Mesothelial cell of epicardium (in vitro differentiated cells): ENCODE measurements at places on chromosomes 11 and 22.

DNA sequence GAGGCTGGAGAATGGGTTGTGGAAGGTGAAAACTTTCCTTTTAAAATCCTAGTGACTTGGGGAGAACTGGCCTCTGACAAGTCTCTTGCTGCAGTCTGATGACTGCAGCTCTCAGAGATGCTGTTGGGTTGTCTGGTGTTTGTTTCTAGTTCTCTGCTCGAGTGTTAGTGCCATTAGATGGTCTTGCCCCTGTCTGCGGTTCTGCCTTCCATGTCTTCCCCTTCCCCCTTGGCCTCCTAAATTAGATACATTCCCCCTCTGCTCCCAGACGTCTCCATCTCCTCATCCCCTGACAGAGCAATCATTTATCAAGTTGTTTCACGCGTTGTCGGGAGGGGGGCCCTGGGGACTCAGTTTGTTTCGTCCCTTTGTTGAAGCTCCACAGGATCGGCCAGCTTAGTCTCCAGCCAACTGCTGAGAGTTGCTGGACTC lies 67.7 kb downstream of the CECR2 start:
- no peak for DNase-seq

GRCh38 chr22:33326540-33327295 lies 268.5 kb upstream of the SYN3 start:
- no peak for DNase-seq

GRCh38 chr22:43850529-43850928 lies 11.8 kb downstream of the SULT4A1 start:
- no peak for DNase-seq

GRCh38 chr11:74316772-74317505 lies 5.5 kb upstream of the P4HA3 start:
- DNase-seq, result no peak

- no peak for DNase-seq
Measured at GRCh38 chr11:122979103-122979814, 2.4 kb downstream of the BSX start.

DNA sequence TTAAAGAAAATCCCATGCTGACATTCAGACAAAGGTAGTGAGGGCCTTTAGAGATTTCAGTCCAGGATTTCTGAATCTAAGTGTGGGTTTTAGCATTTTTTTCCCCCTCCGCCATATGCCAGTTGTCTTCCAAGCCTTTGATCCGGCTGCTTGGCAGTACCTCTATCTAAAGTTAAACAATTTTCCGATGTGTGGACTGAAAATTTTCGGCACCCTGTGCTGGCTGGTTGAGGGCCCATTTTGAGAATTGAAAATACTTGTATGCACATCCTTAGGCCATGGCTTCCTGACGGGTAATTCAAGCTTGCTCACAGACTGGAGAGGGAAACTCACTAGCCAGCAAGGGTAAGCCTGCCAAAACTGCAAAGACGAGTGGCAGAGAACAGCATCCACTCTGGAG lies 131.9 kb upstream of the NARS2 start:
- DNase-seq, result no peak

DNA sequence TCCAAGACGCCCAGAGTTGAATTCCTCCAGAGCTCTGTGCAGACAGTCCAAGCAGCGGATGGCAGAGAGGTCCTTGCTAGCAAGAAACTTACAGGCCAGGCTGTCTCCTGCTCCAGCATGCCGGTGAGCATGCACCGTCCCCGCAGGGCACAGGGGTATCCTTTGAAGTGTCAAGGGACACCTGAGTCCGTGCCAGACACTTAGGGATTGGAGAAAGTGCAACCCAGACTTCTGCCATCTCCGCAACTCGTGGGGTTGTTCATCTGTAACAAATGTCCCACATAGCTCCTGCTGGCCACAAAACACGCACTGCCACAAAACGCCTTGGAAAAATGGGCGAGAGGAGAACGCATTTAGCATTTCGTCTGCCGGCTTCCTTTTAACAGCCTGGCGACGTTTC lies 13.3 kb downstream of the TSPO start:
- no peak for DNase-seq

GRCh38 chr11:15418921-15419320 lies 304.2 kb downstream of the INSC start:
- DNase-seq, result no peak

GRCh38 chr11:86058360-86058759 lies 10.5 kb downstream of the PICALM start:
- no peak for DNase-seq

DNA sequence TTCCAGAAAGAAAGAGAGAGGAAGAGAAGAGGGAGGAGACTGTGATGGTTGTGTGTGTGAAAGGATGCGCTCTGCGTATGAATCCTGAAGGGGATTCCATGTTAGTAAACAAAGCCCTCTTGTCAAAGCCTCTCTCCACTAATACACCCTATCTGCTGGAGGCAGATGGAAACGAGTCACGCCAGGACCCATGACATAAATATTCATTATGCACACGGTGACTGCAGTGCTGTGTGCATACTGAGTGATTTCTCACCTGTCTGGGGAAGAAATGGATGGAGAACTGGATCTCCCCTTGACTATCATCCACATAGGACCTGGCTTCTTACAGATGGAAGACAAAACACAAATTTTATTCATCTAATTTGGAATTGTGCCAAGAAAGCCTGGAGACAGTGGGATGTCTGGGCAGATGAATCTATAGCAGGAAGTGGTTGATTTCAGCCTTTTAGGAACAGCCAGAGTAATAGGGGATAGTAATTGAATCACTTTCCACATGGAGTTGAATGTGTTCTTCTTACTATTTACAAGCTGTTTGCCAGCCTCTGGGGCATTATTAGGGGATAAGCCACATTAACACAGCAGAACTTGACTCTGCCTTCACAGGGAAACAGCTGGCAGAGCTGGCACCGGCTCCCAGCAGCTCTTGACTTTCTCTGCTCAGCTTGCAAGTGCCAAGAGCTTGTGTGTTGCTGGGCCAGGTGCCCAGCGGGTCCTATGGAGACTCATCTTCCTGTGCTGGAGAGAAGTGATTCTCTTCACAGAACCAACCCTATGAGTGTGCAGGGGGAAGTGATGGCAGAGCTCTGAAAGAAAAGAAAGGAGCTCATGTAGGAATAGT lies 9.0 kb downstream of the MTNR1B start:
- no peak for DNase-seq

- DNase-seq, result no peak
Measured at GRCh38 chr11:128532572-128533091, 54.7 kb downstream of the ETS1 start.

DNA sequence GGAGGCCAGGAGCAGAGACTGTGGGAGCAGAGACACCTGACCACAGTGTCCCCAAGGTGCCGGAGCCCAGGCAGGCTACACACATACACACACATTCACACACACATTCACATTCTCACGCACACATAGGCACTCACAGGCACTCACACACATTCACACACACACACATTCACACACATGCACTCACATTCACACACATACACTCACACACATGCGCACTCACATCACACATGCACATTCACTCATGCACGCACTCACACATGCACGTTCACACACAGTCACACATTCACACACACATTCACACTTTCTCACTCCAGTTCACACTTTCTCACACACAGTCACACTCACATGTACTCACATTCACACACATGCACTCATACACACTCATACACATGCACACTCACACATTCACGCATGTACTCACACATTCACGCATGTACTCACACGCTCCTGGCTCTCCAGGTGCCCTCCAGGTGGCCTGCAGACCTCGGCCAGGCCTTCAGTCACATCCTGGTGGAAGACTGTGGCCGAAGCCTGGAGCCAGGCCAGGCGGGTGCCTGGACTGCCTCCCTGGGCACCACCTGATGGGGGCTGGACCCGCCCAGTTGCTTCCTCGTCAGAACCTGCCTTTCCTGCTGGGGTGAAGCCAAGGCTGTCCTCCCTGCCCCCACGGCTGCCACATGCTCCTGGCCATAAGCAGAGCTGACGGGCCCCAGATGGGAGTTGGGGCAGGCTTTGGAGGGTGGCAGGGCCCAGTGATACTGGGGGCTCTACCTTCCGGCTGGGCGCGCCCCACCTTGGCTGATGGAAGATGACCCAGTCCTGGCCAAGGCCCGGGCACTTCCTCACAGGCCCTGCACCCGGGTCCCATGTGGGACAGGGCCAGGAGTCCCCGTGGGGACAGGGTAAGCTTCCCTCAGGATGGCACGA lies 89.5 kb downstream of the WNT7B start:
- DNase-seq, result no peak

DNA sequence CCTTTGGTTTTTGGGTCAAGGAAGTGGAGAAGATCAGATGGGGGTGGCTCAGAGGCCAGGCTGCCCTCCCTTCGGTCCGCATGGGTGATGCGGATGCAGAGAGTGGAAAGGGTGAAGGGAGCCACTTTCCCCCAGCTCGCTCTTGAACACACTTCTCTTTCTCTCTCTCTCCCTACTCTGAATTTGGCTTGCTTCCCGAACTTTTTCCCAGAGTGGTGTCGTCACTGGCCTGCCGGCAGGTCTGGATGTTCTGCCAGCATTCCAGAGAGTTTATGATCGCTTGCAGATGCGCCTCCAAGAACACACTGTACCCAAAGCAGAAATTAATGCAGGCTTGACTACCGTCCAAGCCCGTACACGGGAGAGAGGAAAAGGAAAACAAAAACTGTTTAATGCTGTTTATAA lies 103.2 kb downstream of the ZBTB16 start:
- DNase-seq, result peak; percentile 81

DNA sequence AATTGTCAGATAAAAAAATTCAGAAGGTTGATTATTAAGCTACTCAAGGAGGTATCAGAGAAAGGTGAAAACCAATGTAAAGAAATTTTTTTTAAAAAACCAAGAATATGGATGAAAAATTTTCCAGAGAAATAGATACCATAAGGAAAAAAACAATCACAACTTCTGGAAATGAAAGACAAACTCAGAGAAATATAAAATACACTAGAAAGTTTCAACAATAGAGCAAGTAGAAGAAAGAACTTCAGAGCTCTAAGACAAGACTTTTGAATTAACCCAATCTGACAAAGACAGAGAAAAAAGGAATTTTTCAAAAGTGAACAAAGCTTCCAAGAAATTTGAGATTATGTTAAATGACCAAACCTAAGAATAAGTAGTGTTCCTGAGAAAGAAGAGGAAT lies 62.9 kb upstream of the TEAD1 start:
- DNase-seq, result no peak

- no peak for DNase-seq
Measured at GRCh38 chr11:35313760-35314153, 105.6 kb downstream of the SLC1A2 start.

- no peak for DNase-seq
Measured at GRCh38 chr11:70796648-70797227, 398.4 kb downstream of the CTTN start.

GRCh38 chr11:129578006-129578405 lies 202.4 kb downstream of the BARX2 start:
- no peak for DNase-seq

GRCh38 chr11:10503777-10504480 lies 37.1 kb downstream of the RNF141 start:
- no peak for DNase-seq

DNA sequence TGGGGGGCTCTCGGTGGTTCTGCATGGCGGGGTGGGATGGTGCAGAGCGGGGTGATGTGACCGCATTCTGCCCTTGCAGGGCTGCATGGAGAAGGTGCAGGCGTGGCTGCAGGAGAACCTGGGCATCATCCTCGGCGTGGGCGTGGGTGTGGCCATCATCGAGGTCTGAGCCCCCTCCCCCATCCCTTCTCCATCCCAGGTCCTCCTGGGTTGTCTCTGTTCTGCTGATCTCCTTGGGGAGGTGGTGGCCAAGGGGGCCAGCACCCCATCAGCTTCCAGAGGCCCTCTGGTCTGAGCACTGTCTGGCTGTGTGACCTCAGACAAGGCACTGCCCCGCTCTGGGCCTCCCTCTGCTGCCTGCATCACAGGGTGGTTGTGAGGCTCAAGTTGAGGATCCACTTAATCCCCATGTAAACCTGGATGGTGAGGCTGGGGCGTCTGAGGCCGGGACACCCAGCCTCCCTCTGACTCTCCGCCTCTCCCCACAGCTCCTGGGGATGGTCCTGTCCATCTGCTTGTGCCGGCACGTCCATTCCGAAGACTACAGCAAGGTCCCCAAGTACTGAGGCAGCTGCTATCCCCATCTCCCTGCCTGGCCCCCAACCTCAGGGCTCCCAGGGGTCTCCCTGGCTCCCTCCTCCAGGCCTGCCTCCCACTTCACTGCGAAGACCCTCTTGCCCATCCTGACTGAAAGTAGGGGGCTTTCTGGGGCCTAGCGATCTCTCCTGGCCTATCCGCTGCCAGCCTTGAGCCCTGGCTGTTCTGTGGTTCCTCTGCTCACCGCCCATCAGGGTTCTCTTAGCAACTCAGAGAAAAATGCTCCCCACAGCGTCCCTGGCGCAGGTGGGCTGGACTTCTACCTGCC lies 53.3 kb downstream of the CD82 start:
- peak; percentile 27 for DNase-seq

DNA sequence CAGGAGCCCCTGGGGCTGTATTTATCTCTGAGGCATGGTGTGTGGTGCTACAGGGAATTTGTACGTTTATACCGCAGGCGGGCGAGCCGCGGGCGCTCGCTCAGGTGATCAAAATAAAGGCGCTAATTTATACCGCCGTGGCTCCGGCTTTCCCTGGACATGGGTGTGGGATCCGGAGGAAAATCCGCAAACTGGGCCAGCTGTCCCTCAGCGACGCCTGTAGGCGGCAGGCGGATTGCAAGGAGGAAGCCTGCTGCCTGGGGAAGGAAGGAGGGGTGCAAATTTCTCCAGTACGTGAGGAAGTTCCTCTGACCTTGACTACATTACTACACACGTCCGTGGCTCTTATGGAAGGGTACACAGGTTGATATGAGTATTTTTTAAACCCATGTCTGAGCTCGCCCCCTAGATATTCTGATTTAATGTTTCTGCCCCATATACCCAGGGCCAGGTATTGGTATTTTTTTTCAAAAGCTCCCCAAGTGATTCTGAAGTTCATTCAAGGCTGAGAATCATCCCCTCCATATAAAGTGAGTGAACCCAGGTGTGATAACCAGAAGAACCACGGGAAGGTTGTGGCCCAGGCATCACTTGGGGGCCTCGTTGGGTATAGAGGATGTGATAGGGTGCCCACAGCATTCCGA lies 2.8 kb downstream of the MYOD1 start:
- DNase-seq, result no peak

GRCh38 chr11:66579017-66579606 lies 10.7 kb upstream of the CTSF start:
- DNase-seq, result peak; percentile 62

DNA sequence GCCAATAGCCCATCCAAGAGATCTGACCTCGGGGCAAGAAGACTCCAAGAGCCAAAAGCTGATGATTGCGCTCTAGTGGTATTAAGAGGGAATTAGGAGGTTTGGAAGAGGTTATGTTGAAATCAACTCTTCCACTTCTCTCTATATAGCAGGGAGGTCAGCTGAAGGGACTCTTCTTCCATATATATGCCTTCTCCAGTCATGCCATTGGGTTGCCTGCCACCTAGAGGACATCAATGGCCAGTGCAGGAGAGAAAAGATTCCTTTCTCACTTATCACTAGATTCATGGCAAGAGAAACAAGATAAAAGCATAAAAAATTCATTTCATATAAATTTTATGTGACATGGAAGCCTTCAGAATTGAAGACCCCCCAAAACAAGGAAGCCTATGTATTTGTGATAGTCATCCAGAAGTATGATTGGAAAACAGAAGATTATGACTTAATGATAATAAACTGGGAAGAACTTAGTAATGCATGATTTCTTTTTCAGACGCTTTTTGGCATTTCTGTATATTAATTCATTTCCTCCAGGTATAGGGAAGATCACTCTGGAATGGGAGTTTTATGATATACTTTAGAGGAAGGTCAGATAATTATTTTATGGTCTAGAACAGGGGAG lies 435.1 kb upstream of the DDI1 start:
- DNase-seq, result peak; percentile 42
